ENCODE measurements at places on chromosomes 7 and 10.
A peak's percentile ranks its signal among the peaks of the same experiment; 100 is the strongest.

GRCh38 chr7:71835056-71835455 lies 577.1 kb downstream of the CALN1 start:
- no peak for DNase-seq

DNA sequence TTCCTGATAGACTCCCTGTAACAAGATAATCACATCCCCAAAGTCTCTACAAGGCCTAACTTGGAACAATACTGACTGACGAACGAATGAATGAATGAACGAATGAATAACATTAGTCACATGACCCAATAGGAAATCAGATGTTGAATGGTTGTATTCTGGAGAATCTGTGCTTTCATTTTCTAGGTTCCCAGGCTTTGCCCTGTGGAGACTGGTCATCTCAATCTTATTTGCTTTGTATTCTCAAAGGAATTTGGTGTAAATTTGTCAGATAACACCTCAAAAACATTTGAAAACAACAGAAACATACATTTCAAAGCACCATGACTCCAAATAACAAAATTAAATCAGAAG lies 69.6 kb upstream of the COL1A2 start:
- DNase-seq, result no peak

- DNase-seq, result peak; percentile 93
These were observed 65.6 kb downstream of the NOD1 start for GRCh38 chr7:30412782-30413504.

DNA sequence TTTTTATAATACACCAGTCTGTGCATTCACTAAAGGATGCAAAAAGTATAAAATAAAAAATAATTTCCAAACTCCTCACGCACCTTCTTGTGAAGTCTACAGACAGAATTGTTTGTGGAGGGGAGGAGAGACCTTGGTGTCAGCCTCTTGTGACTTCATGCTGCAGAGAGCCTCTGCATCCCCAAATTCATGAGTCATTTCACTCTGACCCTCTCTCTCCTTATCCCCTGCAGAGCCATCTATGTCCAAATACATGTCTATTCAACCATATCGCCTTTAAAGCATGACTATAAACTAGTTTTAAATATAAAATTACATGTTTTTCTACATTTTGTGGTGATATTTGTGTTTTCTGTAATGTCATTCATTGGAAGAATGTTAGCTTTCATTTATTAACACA lies 6.0 kb downstream of the CREB5 start:
- no peak for DNase-seq

DNA sequence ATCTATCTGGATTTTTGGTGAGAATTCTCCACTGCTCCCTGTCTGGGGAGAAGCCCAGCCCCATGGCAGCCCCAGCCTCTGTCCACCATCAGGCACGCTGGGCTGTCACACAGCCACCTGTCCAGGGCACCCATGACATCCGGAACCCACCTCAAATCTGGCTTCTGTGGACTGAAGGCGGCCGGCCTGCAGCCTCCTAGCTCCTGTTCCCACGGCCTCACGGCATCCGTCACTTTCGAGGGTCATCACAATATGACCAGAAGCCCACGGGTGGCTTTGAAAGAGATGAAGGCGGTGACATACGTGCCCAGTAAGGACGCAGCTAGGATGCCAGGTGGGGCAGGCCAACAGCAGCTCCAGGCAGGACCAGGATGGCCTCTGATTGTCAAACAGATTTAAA lies 140.9 kb downstream of the PTPRN2 start:
- no peak for DNase-seq

Data from A172 (cell line).